ENCODE measurements at places on chromosomes 3 and 15.

- DNase-seq: no peak
These were observed 58.0 kb upstream of the HERC1 start for GRCh38 chr15:63891768-63892133.

DNA sequence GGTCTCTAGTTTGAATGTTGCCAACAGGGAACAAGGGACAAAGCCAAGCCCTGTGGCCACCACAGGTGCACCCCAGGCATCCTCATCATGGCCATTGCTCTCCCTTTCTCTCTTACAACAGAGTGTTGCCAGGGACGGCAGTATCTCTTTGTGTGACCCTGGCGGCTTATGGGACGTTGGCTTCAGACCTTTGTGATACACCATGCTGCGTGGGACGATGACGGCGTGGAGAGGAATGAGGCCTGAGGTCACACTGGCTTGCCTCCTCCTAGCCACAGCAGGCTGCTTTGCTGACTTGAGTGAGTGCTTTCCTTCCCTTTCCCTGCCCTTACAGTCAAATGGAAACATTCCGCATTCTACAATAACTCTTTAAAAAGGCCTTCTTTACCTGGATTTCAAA is 38.2 kb downstream of the BOC start:
- DNase-seq: no peak

DNA sequence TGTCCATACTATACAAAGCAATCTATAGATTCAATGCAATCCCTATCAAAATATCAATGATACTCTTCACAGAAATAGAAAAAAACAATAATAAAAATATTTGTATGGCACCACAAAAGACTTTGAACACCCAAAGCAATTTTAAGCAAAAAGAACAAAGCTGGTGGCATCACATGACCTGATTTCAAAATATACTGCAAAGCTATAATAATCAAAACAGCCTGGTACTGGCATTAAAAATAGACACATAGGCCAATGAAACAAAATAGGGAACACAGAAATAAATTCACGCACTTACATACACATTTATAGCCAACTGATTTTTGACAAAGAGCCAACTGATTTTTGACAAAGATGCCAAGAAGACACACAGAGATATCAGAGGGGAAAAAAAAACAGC is 9.2 kb upstream of the ENTPD3 start:
- DNase-seq: no peak

- no peak for DNase-seq
These were observed 271.0 kb downstream of the SUCLG2 start for GRCh38 chr3:67383379-67383778.

- no peak for DNase-seq
These were observed 85.6 kb downstream of the NEDD4 start for GRCh38 chr15:55907797-55908196.

GRCh38 chr3:197038679-197039462 is 9.3 kb upstream of the MELTF start:
- DNase-seq: no peak

DNA sequence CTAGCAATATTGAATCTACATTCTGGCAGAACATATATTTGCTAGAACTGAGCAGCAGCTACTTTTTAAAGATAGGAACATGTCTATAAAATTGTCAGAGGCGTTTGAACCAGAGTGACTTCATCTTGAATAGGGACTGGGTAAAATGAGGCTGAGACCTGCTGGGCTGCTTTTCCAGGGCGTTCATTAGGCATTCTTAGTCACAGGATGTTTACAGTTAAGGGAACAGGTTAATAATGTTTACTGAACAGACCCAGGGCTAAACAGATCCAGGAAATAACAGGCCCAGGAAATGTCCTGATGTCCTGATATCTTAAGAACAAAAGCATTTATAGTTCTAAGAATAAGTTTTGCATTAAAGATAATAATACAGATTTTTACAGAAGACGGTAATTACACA is 34.5 kb upstream of the B3GALNT1 start:
- no peak for DNase-seq

DNA sequence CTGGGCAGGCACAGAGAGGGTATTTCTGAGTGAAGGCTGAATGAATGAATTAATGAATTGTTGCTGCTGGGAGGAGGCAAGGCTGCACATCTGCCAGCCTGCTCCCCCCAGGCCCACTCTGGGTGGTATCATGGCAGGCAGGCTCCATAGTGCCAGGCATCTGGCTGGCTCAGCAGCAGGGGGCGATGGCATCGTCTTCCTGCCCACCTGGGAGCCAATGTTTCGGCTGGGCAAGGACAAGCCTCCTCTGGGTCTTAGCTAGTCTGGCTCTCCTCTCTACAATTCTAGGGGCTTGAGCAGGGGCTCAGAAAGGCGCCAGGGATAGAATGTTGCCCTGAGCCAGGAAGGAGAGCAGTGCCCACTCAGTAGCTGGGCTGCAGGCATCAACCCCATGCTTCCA is 1.7 kb upstream of the TLR9 start:
- no peak for DNase-seq

- DNase-seq: no peak
These were observed 123.3 kb downstream of the MYLK start for GRCh38 chr3:123760817-123761216.

DNA sequence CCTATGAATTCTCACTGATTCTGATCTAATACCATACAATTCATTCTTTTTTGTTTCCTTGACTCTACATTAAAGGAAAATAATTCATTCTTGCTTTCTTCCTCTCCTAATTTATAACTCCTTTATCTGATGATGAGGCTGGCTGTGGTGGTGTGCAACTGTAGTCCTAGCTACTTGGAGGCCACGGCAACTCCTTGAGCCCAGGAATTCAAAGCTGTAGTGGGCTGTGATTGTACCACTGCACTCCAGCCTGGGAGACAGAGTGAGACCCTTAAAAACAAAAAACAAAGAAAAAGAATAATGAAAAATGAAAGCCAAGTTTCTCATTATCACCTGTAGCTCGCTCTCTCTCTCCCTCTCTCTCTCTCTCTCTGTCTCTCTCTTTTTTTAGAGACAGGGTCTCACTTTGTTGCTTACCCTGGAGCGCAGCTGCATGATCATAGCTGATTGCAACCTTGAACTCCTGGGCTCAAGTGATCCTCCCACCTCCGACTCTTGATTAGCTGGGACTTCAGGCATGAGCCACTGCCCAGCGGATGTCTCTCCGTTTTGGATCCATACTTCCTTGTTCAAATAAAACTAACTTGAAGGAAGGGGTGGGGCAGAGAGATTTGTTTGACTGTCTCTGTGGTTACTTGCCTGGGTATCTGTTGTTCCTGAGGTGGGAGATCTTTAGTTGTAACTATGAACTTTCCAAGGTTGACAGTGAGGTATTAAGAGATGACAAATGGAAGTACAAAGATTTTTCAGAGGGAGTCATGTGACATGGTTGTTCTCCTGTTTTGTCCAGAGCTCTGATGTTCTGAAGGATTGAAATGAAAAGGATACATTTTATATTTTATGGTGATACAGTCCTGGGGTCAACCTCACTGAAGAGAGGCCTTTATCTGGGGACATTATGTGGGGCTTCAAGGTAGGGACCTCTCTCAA is 46.9 kb downstream of the STARD9 start:
- no peak for DNase-seq

DNA sequence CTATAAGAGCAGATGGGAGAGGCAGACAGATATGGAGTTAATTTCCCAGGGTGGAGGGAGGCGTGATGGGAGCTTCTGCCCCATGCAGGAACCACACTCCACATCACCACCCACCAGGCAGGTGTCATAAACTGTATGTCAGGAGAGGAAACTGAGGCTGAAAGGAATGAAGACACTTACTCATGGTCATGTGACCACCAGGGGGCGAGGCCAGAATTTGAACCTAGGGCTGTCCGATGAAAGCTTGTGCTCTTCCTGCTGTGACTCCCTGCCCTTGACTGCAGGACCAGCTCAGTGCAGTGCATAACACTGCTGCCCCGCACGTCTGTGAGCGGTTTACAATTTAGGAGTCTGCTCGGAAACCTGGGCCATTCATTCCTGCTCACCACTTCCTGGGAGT is 28.8 kb downstream of the NUP210 start:
- no peak for DNase-seq

DNA sequence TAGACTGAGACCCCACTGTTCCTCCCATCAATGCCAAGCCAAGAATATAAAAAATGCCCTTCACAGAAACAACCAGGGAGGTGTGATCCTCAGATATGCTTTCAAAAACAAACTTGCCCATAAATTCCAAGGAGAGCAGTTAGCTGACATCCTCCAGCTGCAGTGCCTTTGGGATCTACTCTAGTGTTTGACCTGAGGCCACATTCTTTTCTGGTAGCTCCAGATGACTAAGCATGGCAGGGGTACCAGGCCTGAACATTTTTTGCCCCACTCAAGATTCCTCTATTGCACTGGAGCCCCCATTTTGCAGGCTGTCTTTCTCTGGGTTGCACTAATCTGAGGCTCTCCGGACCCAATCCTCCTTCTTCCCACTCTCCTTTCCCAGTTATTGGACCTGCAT is 27.9 kb upstream of the ACP3 start:
- DNase-seq: no peak

GRCh38 chr3:112531358-112531781 is 30.4 kb downstream of the ATG3 start:
- no peak for DNase-seq

DNA sequence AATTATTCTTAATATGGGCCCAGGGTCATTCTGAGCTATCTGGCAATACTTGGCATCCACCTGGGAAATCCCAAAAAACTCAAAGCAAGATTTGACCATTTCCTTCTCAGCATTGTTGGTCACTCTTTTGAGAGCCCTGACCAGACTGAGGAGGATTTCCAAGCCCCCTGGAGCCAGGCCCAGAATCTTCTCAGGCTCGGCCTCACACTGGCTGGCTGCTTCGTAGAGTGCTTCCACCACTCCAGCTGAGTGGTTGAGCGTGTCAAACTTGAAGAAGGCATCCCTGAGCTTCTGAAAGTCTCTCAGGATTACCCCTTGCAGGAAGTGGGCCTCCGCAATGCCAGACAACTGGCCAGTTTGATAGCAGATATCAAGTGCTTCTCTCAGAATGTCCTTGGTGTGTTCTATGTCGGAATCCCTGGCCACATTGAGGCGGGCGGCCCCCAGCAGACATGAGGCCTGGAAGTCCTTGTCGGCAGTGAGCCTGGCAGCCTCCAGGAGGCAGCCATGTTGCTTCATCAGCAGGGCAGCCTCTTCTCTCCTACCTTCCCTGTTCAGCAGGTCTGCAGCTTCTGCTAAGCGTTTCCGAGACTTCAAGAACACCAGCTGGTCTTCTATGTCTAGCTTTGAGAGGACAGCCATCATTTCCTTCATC is 68.9 kb upstream of the DCLK3 start:
- DNase-seq: no peak

DNA sequence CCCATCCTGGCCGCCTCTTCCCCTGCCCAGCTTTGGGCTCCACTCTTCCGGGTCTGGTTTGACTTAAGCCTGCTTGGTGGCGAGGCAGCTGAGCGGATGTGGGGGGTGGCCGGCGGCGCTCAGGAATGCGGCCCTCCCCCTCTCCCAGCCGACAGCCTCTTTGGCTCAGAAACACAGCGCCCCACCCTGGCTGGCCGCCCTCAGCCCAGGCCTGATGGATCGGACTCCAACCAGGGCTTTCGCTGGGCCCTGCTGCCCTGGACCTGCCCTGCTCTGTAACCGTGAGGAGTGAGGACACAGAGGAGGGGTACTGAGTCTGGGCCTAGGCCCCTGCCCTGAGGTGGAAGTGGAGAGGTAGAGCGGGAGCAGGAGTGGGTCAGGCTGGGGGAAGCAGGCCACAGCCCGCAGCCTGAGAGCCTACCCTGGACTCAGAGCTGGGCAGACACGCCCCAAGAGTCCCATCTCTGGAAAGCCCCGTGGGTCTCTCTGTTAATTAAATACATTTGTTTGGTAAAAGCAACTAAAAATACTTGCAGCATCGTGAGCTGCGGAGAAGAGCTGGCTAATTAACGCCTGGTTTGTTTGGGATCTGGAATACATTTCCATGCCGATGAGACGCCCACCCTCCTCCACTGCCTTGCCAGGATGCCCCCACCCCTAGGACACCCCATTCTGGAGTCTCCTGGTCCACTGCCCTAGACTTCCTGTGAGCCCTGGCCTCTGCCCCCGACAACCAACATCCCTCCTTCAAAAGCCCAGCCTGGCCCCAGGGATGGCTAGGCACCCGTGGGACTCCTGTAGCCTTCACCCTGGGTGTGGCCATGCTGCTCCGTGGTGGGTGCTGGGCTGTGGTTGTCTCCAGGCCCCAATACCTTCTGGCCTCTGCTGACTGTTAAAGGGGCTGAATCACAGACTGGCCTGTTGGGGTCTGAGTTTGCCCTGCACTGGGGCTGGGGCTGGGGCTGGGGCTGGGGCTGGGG is 19.6 kb downstream of the PLXNA1 start:
- no peak for DNase-seq

GRCh38 chr3:3499987-3500386 is 299.2 kb upstream of the LRRN1 start:
- DNase-seq: no peak

GRCh38 chr15:88900309-88900981 is 5.1 kb upstream of the HAPLN3 start:
- no peak for DNase-seq

DNA sequence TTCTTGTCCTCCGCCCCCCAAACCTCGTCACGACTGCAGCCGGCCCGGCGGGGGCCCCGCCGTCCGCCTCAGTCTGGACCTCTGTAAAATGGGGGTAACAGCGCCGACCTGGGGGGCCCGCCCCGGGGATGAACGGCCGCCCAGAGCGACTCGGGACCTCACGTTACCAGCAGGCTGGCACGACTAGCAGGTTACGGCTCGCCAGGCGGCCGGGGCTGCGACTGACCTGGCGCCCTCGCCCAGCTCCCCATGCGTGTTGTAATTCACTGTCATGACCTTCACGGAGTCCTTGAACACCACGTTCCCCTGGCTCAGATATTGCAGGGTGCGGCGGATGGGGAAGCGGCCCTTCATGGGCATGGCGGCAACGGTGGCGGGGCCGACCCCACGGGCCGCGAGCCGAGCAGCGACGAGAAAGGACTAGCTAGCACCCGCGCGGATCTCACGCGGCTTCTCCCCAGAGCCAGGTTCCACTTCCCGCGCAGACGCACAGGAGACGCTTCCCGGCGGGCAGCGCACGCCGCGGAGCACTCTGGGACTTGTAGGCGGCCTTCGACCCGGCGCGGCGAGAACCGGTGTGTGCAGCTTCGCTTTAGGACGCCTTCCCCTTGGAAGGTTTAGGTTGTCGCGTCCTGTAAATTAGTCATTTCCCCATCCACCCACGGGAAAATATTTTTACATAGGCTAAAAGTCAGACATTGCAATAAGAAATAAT is at the start of gene MRPS25:
MRPS25 (minus strand) TSS at position 481 of the 715 bp plus-strand sequence; CDS start at position 360, 121 bp downstream.
- DNase-seq: peak; percentile 72

- DNase-seq: no peak
These were observed 26.3 kb upstream of the TRIM59 start for GRCh38 chr3:160475884-160476283.

- no peak for DNase-seq
These were observed 136.9 kb downstream of the P2RY1 start for GRCh38 chr3:152971880-152972279.

DNA sequence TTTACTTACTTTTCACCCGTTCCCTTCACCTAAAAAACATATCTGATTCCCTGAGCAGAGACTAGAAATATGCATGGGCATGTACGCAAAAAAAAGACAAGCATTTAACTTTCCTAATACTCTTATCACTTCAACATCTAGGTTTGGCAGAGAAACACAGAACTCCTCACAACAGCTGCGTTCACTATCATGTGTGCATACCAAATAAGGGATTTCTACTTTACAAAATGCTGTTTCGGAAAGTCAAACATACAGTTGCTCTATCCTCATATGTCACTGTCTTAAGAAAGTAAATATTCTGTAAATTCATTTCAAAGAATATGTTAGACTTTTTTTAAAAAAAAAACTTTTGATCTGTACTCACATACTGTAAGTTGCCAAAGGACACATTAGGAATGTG is 65.1 kb upstream of the CBLB start:
- DNase-seq: no peak

GRCh38 chr3:143220741-143221140 is 101.2 kb downstream of the CHST2 start:
- no peak for DNase-seq

- DNase-seq: no peak
These were observed 3.2 kb downstream of the ADCY5 start for GRCh38 chr3:123445702-123446101.
